ENCODE measurements at places on chromosomes 1 and 21.

DNA sequence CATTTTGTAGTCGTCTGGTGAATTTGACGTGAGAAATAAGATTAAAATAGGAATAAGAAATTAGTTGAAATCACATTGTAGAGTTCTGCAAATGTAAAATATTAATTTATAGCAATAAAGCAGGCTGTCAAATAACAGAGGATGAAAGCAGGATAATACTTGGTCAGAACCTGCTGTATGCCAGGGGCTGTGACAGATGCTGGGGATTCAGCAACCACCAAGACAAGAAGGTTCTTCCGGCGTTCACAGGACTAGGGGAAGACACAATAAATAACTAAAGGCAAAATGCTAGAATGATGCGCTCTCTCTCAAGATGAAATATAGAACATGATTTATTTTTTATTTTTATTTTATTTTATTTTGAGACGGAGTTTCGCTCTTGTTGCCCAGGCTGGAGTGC, 6.8 kb upstream of the PARK7 start:
- peaks cover 2% of the 10 kb centered on the region for H3K36me3 ChIP-seq
- peak overlapping the region; percentile 85 for H3K27ac ChIP-seq
- DNase-seq: no peak
- peak overlapping the region; percentile 71 for H3K4me3 ChIP-seq
- peaks cover 7% of the 10 kb centered on the region for H3K4me1 ChIP-seq
- H3K27me3 ChIP-seq: no peaks in the 10 kb centered on the region

GRCh38 chr1:25784575-25785051, 15.4 kb upstream of the SELENON start:
- no peak overlapping the region for H3K27ac ChIP-seq
- no peaks in the 10 kb centered on the region for H3K27me3 ChIP-seq
- H3K4me3 ChIP-seq: no peak overlapping the region
- H3K4me1 ChIP-seq: peaks cover 11% of the 10 kb centered on the region

GRCh38 chr21:37862536-37862935, 53.7 kb downstream of the KCNJ6 start:
- H3K4me3 ChIP-seq: no peak overlapping the region
- H3K36me3 ChIP-seq: no peaks in the 10 kb centered on the region
- no peak for DNase-seq

DNA sequence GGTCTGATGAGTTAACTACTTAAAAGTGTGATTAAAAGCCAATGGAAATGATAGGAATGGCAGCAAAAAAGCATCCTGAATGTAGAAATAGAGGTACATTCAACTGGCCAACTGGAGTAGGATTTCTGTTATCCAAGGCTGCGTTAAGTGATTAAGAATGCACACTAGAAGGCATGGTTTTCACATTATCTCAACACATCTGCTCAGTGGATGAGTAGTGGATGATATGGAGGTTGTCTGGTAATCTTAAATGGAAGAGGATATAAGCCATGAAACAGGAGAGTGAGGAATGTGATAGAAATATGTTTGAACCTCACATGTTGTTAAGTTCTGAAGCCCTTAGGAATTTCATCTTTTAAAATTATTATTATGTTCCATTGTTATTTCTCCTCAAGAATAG, 839.9 kb downstream of the USP25 start:
- DNase-seq: no peak
- H3K27me3 ChIP-seq: no peaks in the 10 kb centered on the region
- no peaks in the 10 kb centered on the region for H3K36me3 ChIP-seq
- no peak overlapping the region for H3K4me3 ChIP-seq

DNA sequence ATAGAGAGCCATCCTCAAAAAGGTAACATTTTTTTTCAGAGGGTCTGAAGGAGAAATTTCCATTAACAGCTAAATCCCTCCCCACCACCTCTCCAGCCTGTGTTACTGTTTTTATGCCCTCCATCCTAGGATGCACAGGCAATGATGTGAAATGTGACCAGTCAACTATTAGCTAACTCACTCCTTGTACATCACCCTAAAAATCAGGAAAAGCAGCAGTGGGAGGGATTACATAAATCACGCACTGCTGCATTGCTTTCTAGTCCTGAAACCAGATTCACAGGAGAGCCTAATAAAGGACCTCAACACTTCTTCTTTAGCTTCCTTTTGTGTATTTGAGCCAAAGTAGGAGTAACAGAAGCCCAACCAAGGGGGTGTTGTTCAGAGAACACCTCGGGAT, 66.3 kb downstream of the LMO4 start:
- H3K4me3 ChIP-seq: no peak overlapping the region
- DNase-seq: no peak
- no peaks in the 10 kb centered on the region for H3K36me3 ChIP-seq
- H3K27me3 ChIP-seq: no peaks in the 10 kb centered on the region

- no peak overlapping the region for H3K27ac ChIP-seq
- no peak overlapping the region for H3K4me3 ChIP-seq
- H3K4me1 ChIP-seq: peaks cover 17% of the 10 kb centered on the region
- DNase-seq: no peak
Measured at GRCh38 chr1:59554752-59555151, 257.9 kb downstream of the FGGY start.
